ENCODE measurements at places on chromosomes 13 and 19.

GRCh38 chr13:32752997-32753606 lies 166.8 kb downstream of the PDS5B start:
- DNase-seq: no peak

- no peak for DNase-seq
These were observed 75.2 kb upstream of the UBL3 start for GRCh38 chr13:29925457-29926097.

- no peak for DNase-seq
These were observed 28.1 kb downstream of the RANBP3 start for GRCh38 chr19:5949792-5950305.

DNA sequence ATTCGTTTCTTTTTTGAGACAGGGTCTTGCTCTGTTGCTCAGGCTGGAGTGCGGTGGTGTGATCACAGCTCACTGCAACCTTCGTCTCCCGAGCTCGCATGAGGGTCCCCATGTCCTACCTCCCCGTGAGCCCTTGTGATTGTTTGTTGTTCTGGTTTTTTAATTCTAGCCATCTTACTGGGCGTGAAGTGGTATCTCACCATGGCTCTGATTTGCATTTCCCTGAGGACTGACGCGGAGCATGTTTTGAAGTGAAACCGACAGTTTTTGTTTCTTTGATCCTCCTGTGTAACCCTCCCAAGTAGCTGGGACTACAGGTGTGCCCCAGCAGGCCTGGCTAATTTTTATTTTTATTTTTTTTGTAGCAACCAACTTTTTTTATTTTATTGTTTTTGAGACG lies 21.7 kb downstream of the GNG7 start:
- no peak for DNase-seq

GRCh38 chr13:48054601-48055000 lies 17.1 kb downstream of the NUDT15 start:
- no peak for DNase-seq

GRCh38 chr13:40483601-40484000 lies 182.8 kb downstream of the FOXO1 start:
- DNase-seq: no peak

Data from SIG-M5 (cell line).